GM12878 (cell line): ENCODE measurements at places on chromosomes 11 and 22. TPM values are rescaled to one million over a fixed set of nuclear protein-coding genes. Genes with fewer than 3 reads are reported as not detected.

GLYATL1 gene
- polyA plus RNA-seq, result not detected in 2 replicates

MUC5AC gene
- polyA plus RNA-seq, result 0.01 TPM in 1 of 2 replicates, not detected in the other

DNA sequence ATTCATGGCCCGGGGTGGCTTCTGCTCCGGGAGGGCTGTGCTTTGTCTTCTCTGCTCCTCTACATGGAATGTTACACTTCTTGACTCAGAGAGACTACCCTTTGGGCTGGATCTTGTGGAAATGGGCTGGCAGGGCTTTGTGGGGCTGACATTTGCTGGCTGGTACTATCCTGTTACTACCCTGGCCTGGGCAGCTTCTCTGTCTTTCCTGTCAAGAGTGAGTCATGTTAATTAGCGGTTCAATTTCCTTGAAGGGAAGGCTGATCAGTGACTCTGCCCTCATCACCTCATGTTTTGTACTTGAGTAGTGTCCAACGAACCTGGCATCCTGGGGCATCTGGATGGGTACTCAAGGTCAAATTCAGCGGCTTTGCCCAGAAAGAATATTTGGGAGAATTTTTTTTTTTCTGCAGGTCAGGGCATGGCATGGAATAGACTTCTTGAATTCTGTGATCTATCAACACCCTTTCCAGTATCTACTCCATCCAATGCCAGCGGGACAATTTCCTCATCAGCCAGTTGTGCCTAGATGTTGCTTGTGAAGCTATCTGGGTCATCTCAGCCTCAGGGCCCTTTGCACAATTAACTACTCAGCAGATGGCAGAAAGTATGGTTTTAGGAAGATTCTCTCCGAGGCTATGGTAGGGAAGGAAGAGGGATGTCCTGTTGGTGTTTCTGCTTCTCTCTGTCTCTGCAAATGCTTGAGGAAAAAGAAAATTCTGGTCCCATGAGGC is 140.5 kb upstream of the PLET1 start:
- DNase-seq, result no peak

DNA sequence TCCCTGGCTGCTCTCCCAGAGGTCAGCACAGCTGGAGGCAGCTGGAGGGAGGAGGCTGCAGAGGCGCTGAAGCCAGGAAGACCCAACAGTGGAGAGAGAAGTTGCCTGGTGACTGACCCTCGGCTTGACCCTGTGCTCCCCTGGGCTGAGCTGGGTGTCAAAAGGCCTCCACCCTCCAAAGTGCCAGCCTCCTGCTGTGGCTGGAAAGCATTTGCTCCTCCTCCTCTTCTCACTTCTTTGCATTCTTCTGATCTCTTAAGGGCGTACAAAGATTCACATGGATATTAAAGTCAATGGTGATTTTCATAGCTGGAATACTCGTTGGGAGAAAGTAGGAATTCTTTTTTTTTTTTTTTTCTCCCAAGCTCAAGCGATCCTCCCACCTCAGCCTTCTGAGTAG is 91.7 kb downstream of the MED15 start:
- DNase-seq, result no peak

DNA sequence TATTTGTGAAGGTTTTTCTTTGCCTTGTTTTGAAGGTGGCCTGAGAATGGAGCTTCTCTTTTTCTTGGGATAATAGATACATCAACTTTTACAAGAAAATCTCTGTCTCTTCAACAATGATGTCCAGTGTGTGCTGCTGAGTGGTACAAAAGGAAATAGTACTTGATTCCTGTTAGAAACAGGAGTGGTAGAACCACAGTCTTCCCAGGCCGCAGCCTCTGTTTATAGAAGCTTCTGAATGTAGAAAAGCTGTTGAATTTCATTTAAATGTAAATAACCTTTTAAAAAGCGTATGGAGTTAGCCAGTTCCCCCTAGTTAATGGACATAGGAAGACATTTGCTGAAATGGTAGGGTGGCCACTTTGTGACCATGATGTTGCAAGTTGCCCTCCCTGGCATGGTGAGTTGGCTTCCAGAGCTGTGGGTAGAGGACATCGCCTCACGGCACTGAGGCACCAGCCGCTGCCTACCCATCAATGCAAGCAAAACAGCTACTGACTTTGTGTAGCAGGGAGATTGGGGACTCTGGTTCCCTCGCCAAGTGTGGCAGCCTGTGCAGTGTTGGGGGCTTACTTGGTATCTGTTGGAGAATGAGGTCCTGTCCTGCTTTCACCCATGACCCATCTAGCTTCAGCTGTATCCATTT is 31.6 kb downstream of the C11orf91 start:
- DNase-seq, result no peak
